WTC11 (cell line): ENCODE measurements at places on chromosomes 3 and 15. TPM values are rescaled to one million over a fixed set of nuclear protein-coding genes. Genes with fewer than 3 reads are reported as not detected.

DNA sequence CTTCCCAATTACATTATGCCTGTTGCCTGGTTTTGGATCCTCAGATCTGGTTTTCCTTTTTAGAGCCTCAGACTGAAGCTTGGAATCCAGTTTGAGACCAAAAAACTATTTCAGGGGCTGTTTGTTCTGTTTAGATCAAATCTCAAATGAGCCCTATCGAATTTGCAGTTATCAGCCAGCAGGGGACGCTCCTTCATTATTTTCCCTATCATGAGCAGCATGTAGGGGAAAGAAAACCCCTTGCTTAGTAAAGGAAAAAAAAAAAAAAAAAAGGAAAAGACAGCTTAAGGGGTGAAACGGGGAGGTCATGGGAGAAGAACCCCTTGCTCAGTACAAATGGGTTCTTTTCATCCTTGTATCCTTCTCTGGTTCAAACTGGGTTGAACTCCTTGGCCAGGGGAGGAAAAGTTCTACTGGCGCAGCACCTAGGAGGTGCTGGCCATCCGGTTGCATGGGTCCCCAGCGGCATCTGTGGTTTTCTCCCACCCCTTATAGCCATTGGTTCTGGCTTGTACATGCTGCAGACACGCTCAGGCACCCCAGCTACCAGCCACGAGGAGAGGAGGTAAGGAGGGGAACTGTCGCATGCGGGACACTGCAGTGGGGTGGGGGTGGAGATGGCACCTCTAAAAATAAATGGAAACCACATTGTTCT, 1375.1 kb upstream of the ALCAM start:
- DNase-seq, result peak; percentile 50

DNA sequence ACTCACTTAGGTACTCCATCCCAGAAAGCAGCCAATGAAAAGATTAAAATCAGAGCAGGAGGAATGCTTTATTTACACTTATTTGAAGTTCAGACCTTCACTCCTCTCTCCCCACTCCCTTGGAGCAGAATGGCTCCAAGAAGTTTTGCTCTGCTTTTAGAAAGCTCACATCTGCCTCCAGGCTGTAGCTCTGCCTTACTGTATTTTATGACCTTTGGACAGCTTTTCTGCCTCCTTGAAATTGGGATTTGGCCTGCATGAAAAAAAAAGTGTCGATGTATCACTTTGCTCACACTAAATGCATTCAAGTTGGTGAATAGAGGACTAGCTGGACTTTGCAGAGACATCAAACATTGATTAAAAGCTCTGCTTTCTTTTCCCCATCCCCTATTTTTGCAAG, 95.3 kb downstream of the SLC9A9 start:
- DNase-seq, result no peak

DNA sequence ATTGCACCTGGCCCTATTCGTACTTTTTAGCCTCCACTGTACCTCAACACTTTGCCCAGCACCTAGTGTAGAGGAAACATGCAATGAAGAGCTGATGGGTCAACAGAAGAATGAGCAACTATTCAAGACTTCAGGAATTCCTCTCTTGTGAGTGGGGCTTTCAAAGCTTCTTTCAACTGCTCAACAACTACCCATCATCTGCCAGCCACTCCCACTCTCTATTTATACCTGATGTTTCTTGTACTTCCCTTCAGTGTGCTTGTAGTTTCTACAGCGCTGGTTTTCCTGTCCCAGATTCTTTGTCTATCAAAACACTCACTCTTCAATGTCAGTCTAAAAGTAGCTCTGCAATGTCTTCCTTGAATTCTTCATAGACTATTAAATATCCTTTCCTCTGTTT, 168.3 kb upstream of the LPP start:
- DNase-seq, result no peak

GRCh38 chr15:74037171-74038117, 42.9 kb downstream of the PML start:
- no peak for DNase-seq

DNA sequence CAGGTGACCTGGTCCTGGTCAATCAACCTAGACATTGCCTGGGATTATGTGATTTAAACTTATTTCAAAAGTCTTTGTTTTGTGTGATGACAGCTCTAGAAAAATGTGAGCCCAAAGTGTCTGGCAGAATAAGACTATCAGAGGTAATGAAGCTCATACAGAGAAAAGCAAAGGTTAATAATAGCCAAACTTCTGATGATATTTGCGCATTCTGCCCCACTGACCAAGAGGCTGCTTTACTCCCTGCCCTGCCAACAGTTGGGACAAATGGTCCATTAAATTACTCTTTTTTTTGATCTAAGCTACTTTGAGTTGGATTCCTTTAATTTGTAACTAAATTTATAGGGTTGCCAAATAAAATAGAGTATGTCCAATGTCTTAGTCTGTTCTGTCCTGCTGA, 911.2 kb downstream of the MCTP2 start:
- DNase-seq, result no peak

- no peak for DNase-seq
These were observed 28.7 kb downstream of the SH3BP5 start for GRCh38 chr3:15303728-15304127.

- no peak for DNase-seq
These were observed 85.7 kb downstream of the ATP2B2 start for GRCh38 chr3:10419637-10420232.

DNA sequence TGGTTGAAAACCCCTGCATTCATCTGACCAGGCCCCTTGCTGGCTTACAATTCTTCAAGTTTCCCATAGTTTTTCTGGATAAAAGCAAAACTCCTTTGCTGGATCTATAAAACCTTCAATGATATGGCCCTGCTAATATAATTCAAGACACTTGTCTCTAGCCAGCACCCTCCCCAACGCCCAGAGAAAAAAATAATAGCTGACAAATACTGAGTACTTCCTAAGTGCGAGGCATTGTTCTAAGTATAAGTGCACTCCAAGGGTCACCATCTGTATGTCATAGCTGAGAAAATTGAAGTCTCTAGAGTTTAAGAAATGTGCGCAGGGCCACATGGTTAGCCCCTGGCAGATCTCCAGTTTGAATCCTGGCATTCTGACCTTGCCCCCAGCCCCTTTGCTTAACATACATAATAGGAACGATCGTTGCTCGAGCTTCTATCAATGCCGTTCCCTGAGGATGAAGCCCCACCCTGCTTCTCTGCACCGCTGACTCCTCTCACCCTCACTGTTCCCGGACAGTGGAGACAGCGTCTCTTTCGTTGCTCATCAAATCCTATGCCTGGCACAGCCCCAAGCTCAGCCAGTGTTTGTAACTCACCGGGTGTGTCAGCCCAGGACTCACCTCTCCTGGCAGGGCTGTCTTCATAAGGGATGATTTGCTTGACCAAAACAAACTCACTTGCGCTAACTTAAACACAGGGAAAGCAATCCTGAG, 377.1 kb upstream of the PROK2 start:
- DNase-seq, result no peak

GRCh38 chr3:38354588-38355330, 8.2 kb downstream of the XYLB start:
- no peak for DNase-seq

- no peak for DNase-seq
These were observed 25.1 kb upstream of the FSTL1 start for GRCh38 chr3:120475722-120476377.

GRCh38 chr3:62655056-62655690, 220.0 kb downstream of the CADPS start:
- no peak for DNase-seq

DNA sequence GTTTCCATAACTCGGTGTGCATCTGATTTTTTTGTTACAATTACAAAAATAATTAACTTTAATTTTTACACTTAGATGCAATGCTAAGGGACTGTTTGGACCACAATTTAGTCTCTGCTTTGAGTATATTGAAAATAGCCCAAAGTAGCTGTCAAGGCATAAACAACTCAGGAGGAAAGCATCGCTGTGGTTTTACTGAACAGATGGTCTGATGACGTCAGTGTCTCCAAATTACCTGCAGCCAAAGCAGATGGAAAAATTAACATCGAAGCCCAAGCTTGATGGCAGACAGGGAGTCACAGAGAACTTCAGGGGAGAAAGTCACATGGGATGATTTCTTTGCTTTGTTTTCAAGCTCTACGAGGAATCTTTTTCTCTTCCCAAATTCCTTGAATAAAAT, 83.1 kb upstream of the PLCL2 start:
- DNase-seq, result no peak

DNA sequence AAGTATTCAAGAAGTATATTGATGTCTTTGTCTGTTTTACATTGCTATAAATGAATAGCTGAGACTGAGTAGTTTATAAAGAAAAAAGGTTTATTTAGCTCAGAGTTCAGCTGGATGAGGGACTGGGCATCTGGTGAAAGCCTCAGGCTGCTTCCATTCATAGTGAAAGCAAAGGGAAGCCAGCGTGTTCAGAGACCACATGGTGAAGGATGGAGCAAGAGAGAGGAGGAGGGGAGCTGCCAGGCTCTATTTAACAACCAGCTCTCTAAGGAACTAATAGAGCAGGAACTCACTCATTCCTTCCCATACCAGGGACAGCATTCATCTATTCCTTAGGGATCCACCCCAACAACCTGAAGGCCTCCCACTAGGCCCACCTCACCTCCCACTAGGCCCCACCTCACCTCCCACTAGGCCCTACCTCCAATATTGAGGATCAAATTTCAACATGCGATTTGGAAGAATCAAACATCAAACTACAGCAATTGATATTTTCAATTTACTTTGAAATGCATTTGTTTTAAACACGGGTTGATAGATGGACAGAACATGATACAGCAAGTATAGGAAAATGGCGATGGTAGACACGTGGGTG, 167.5 kb upstream of the HES1 start:
- DNase-seq, result no peak

DNA sequence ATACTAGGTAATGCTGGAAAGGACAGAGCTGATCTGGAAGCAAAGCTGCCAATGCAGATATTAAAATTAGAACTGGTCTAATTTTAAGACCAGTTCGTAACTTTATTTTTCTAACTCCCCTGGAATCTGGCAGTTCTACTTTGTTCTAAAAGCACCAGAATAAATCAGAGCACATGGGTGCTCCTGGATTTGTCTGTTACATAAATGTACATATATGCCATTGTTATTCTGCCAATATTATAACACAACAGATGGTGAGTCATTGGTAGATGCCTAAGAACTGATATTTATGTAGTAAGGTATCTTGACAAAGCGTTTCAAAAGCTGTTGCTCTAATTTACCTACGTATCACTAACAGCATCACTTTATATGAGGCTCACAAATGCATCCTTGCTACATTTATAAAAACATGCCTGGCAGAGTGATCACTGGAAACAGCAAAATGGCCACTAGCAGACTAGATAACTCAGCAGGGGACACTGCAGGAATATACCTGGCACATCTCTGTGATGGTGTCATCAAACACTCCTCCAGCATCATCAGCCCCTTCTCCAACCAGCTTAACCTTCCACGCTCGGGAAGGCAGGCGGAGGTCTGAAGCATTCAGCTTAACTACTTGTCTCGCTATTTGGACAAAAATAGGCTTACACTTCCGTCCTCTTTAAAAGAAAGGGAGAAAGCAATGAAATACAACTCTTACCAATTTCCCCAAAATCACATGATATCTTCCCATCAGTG, 26.2 kb downstream of the FBXL22 start:
- no peak for DNase-seq

Gene ZNF620
- 15.6 to 19.8 TPM (median 17.2 TPM) in 3 replicates for total RNA-seq

Gene PTH1R
- total RNA-seq, result 4.0 to 12.0 TPM (median 5.6 TPM) in 3 replicates

Gene OR5H2
- not detected in 3 replicates for total RNA-seq

Gene SCAANT1
- 1.3 TPM in 1 of 3 replicates, not detected in the others for total RNA-seq

Gene PPP1R14D
- total RNA-seq, result 0.25 TPM in 1 of 3 replicates, not detected in the others

Gene CACNA2D3
- 4.0 to 5.0 TPM (median 4.9 TPM) in 3 replicates for total RNA-seq
